Mammary epithelial cell (primary cell): ENCODE measurements at places on chromosomes 3 and 15.

DNA sequence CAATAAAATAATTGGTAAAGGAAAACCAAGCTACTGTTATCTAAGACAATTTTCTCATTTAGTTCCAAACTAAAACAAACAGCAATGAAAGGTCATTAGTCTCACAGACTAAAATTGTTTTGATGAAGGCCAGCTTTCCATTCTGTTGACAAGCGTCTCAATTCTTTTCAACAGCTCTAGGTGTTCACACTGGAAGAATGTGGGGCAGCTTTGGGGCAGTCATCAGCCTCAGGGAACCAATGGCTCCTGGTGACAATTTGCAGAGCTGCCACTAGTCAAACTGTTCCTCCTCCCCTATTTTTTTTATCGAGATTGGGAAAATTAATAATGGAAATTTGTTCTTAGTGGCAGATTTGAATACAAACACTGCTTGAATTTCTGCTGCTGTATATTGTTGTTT lies 104.2 kb downstream of the MEIS2 start:
- no peak for DNase-seq

GRCh38 chr3:105365391-105366325 lies 1.1 kb upstream of the ALCAM start:
- DNase-seq, result peak; percentile 35

GRCh38 chr3:7508821-7509220 lies 647.9 kb downstream of the GRM7 start:
- peak; percentile 82 for DNase-seq

DNA sequence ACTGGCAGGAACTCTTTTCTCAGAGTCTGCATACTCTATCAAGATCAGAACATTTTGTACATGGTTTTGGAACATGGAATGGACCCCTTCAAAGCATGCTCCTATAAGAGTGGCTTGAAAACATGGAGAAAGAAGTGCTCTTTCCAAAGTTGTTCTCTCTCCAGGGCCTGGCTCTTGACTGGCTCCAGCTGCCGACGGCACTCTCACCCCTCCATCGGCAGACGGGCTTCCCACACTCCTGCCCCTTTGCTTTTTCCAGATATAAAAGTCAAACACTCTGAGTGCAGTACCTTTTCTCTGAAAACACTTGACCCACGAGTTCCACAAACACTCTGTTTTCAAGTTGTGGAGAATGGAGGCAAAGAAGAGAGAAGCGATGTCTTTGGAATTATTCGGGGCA lies 72.5 kb upstream of the ONECUT1 start:
- no peak for DNase-seq

DNA sequence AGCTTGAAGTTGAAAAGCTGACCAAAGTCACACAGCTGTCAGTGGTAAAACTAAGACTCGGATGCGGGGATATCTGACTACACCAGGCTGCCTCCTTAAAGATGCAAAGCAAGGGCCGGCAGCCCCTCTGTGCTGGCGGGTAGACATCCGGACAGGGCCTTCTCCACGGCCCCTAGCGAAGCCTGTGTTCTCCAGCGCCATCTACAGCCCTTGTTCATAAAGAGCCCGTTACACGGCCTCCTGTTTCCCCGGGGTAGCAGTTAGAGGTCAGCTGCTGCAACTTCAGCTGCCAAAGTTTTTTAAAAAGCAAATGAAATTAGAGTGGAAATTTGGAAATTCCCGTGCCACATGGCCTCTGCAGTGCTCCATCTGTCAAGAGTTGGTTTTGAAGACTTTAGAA lies 383.0 kb downstream of the TBL1XR1 start:
- peak; percentile 17 for DNase-seq

GRCh38 chr3:9884555-9885165 lies 4.6 kb upstream of the CIDEC start:
- DNase-seq, result peak; percentile 91

GRCh38 chr3:37764586-37764985 lies 97.1 kb upstream of the CTDSPL start:
- DNase-seq, result no peak

GRCh38 chr15:35197306-35197705 lies 112.2 kb upstream of the NANOGP8 start:
- DNase-seq, result no peak

DNA sequence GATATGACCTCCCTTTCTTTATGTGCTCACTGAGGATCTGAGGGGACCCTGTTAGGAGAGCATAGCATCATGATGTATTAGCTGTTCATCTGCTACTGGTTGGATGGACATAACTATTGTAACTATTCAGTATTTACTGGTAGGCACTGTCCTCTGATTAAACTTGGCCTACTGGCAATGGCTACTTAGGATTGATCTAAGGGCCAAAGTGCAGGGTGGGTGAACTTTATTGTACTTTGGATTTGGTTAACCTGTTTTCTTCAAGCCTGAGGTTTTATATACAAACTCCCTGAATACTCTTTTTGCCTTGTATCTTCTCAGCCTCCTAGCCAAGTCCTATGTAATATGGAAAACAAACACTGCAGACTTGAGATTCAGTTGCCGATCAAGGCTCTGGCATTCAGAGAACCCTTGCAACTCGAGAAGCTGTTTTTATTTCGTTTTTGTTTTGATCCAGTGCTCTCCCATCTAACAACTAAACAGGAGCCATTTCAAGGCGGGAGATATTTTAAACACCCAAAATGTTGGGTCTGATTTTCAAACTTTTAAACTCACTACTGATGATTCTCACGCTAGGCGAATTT lies 14.9 kb downstream of the GREM1 start:
- no peak for DNase-seq

GRCh38 chr3:101144105-101144504 lies 150.9 kb upstream of the ABI3BP start:
- DNase-seq, result no peak

GRCh38 chr3:113695431-113695785 lies 1.0 kb downstream of the USF3 start:
- no peak for DNase-seq

DNA sequence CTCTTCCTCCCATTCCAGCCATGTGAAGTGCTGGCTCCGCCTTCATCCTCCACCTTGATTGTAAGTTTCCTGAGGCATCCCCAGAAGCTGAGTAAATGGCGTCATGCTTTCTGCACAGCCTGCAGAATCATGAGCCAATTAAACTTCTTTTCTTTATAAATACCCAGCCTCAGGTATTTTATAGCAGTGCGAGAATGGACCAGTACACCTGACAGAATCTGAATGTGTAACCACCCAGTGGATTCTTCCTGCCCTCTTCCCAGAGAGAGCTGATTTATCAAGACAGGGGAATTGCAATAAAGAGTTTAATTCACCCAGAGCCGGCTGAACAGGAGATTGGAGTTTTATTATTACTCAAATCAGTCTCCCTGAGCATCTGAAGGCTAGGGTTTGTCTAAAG lies 86.6 kb downstream of the C3orf70 start:
- no peak for DNase-seq

DNA sequence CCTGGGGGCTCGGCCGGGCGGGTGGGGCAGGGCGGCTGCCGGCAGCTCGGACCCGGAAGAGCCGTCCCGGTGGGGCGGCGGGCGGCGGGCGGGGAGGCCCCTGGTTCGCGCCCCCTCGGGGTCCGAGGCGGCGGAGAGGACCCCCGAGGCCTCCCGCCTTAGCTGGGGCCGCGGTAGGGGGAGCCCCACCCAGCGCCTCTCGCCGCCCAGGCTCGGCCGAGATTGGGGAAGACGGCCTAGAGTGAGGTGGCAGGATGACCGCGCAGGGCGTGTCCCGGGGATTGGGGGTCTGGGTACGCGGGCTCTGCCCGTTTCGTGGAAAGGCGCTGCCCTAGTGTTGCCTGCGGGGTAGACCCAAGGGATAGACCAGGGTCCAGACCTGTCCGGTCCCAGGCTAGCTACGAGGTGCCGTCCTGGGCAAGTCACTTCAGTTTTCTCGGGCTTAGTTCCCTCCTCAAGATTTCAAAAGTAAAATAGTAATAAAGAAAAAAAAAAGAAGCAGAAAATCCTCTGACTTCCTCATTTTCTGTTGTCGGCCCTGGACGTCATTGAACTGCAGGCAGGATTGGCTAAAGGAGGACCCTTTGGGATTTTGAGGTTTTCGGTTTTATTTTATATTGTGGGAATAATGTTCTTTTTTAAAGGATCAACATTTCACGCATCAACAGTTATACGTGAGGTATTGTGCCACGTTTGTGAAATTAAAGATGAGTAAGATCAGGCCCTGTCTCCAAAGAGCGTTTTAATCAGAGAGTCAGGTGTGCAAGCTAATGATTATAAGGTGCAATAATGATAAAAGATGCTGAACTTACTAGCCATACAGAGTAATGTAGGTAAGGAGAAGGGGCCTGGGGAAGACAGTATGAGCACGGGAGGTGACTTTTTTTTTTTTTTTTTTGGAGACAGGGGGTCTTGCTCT lies 679 bp downstream of the IQGAP1 start:
- DNase-seq, result peak; percentile 50

- peak; percentile 36 for DNase-seq
Observed at GRCh38 chr3:143121241-143122088, 1.9 kb downstream of the CHST2 start.

GRCh38 chr3:42713747-42714146 lies 11.1 kb upstream of the HHATL start:
- DNase-seq, result no peak

- no peak for DNase-seq
Observed at GRCh38 chr3:45932112-45932511, 11.2 kb upstream of the CXCR6 start.

DNA sequence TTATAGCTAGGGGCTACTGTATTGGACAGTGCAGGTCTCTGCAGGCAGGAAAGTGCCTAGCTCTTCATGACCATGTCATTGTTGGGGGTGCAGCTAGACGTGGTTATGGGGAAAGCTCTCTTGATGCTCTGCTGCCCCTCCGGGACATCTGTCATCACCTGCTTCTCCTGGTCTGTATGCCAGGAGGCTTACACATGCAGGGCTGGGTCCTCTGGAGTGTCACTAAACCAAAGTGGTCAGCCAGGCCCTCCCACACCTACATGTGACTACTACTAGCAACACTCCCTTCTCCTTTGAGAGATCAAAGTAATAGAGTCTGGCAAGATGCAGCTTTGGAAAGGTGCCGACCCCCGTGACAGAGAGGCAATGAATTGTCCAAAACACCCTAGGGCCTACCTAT lies 98.5 kb downstream of the SST start:
- DNase-seq, result no peak

- no peak for DNase-seq
Observed at GRCh38 chr15:84864444-84864795, 20.0 kb upstream of the SLC28A1 start.

GRCh38 chr3:34132069-34132692 lies 333.8 kb downstream of the PDCD6IP start:
- DNase-seq, result no peak

DNA sequence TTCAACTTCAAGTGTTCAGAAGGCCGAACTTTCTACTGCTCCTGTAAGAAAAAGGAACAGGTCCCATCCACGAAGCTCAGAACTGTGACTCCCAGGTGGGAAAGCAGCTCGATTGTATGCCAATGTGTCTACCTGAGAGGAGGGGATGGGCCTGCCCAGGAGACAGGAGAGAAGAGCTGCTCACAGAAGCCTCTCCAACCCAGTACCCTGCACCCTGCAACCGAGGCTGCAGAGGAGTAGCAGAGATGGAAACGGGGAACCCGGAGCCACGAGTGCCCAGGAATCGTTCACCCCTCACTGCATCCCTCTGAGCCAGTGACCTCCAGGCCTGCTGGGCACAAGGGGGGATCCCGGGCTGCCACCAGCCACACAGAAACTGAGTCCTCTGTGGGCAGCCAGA lies 86.5 kb upstream of the PRR23E start:
- no peak for DNase-seq

GRCh38 chr15:75620841-75621391 lies 4.6 kb downstream of the SNUPN start:
- DNase-seq, result peak; percentile 78

GRCh38 chr15:93152360-93152759 lies 63.3 kb upstream of the RGMA start:
- no peak for DNase-seq

- no peak for DNase-seq
Observed at GRCh38 chr3:149251186-149251585, 29.6 kb upstream of the CP start.

DNA sequence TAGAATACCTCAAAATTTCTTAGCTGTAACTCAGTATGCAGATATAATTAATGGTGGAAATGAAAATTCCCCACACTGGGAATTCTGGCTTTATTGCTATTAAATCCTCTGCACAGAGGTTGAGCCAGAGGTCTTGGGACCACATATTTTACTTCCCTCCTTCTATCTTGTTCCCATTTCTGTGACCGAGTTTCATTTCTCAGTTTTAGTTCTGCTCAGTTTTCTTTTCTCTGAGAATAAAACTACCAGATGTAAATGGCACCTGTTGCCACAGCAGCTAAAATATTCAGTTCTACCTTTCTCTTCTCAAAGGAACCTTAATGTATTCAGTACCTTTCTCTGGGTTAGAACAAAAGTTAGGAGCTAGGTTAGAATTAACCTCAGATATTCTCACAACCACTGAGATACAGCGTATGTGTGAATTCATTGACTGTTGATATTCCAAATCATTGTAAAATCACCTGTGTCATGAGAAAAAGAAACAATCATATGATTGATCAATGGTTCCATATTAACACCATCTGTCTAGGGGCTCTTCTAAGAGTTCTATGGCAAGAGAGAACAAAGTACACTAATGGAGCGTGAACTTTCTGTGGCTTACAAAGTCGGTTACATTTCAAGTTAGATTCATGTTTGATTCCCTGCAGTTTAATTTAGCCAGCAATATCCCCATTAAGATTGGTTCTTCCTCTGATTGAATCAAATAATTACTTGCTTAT lies 374.1 kb downstream of the EFHB start:
- no peak for DNase-seq

DNA sequence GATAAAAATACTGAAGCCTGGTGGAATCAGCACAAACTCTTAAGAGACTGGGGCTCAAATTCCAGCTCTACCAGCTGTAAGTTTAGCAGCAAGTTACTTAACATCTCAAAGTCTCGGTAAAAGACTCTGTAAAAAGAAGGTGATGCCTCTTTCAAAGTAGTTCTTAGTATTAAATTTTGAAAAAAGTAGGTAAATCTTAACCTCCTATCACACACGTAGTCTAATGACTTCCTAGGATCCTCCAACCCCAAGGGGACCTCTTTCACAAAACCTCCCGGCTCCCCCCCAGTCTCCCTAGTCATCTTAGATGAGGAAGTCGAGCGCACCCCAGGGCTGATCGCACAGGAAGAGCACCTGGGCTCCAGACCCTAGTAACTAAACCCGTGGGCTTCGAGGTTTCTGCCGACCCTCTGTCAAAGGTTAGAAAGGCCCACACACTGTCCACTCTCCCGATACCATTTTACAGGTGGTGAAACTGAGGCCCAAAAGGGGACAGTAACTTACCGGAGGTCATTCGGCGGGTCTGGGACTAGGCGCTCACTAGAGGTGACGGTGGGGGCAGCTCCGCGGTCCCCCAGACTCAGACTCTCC lies 427 bp downstream of the MBD4 start:
- peak; percentile 30 for DNase-seq

DNA sequence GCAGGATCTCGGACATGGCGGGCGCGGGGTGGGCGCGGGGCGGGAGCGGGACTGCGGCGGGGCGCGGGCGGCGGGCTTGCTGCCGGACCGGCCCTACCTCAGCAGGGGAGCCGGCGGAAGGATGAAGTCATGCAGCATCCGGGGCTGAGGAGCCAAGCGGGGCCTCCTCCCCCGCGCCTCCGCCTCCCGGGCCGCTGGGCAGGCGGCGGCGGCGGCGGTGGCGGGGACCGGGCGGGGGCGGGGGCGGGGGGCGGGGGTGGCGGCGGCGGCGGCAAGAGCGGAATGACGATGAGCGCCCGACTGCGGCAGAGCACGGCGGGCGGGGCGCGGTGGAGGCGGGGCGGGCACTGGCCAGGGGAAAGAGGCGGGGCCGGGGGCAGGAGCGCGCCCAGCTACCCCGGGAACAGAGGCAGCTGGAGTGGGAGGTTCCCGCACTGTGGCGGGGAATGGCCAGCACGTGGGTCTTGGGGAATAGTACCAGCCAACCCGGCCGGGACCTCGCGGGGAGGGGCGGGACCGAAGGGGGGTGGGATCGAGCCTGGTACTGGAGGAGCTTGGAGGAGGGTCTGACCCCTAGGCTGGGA lies at the start of gene CAMK2N2:
CAMK2N2 (minus strand) TSS at position 284 of the 584 bp plus-strand sequence; CDS start at position 16, 268 bp downstream.
- peak; percentile 70 for DNase-seq
